ENCODE measurements at places on chromosomes 5 and 9.
A peak's percentile ranks its signal among the peaks of the same experiment; 100 is the strongest.

GRCh38 chr9:18490641-18491370, 16.9 kb downstream of the ADAMTSL1 start:
- no peak for DNase-seq

- no peak for DNase-seq
Measured at GRCh38 chr5:178407646-178408045, 175.0 kb upstream of the PHYKPL start.

DNA sequence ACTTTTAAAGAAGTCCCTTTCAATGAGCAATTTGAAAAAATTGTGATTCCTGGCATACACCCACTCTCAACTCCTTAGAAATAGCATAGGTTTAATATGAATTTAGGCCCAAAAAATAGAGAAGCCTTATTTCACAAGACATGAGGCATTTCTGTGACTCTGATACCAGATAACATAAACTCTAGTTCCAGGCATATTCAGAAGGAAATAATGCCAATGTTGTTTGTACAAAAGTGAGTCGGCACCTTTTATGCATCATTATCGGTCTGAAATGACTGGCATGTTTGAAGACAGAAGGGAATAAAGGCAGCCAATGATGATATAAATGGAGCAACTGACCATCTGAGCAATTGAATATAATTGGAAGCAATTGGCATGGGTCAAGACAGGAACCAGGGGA, 19.4 kb upstream of the RECK start:
- DNase-seq = no peak

DNA sequence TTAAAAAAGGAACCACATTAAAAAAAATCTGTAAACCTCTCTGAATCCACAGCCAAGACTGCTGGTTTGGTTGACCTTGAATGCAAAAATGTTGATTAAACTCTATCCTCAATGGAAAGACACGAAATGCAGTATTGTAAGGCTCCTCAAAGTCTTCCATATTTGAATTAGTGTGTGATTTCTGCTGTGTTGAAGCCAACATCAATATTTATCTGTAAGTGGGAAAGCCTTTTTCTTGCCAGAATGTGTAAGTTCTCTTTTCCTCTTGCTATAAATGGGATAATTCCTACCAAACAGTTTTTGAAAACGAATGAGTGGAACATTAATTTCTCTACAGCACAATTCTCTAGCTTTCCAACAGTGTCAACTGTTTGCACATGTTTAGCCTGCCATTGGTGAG, 422.1 kb upstream of the TNC start:
- DNase-seq = no peak

- DNase-seq = no peak
Measured at GRCh38 chr5:102115736-102116135, 180.3 kb downstream of the SLCO4C1 start.

- no peak for DNase-seq
Measured at GRCh38 chr5:7592910-7593309, 197.0 kb downstream of the ADCY2 start.

DNA sequence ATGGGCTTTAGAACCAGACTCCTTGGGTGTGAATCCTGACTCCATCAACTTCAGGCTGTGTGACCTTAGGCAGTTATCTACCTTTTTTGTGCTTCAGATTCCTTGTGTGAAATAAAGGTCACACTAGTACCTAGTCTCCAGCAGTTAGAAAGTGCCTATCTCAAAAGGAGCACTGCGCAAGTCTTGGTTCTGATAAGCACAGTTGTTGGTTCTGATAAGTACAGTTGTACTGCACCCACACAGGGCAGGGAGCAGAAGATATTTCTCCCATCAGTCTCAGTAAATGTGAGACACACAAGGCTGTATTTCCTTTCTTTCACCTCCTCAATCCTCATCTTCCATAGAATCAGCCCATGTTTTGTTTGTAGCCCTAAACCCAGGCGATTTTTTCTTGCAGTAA, 116.6 kb upstream of the DPYSL3 start:
- peak; percentile 90 for DNase-seq

DNA sequence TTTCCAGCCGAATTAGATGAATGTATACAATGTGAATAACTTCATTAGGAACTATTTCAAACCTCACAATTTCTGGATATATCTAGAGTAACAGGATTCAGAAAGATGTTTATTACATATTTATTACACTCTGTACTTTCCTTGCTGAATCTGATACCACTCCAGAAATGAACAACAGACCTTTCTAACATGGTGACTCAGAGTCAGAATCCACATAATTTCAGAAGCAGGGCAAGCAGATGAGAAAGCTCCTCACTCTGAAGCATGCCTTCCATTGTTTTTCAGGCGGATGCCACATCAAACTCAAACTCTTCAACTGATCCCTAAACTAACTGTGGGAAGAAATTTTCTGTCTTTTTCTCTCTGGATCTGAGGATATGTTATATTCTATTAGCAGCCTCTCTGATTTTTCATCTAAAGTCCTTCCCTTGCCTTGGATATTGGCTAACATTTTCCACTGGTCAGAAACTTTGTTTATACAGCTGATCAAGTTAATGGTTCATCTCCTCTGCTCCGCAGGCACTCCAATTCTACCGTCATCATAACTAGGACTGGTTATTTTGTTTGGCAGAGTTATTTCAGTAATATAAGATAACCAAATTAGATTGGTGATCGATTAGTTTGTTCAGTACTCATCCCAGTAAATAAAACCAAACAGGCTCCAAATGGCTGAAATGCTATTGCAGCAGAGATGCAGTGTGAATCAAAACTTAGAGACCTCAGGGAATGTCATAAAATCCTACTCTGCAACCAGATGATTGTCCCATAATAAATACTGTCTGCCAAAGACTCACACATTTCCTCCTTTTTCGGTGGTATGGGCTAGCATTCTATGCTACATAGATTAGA, 556.0 kb downstream of the EBF1 start:
- no peak for DNase-seq

DNA sequence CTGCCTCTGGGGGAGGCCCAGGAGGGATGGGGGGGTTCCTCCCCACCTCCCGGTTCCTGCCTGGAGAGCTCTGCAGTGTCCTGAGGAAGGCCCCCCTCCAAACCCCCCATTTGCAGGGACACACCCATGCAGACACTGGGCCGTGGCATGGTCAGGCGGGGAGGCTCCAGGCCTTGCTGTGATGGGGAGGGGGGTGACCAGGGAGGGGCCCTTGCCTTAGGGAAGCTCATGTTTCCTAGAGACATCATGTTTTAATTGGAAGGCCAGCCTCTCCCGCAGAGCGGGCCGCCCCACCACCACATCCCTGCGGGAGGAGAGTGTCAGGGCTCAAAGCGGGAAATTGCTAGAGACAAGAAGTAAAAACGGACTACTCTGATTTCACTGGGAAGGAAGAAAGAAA, 12.0 kb downstream of the PRRX2 start:
- no peak for DNase-seq

DNA sequence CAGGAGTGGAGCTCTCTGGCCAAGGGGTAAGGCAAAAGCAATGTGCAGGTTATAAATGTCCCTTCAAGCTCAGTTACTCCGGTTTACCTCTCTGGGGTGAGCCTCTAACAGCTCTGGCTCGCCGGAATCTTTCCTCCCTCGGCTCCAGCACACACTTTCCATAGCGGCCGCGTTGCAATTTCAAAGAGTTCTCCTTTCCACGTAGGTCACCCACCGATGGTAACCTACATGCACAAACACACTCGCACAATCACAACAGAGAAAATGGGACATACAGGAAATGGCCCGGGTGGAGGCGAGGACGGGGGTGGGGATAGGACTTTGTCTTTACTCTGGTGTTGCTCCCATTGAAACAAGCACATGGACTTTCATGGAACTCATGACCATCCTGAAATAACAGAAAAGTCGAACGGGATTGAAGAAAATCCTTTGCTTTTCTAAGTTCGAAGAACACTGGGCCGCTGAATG, 1.2 kb downstream of the LHFPL2 start:
- no peak for DNase-seq

GRCh38 chr9:107847978-107848964, 358.7 kb upstream of the KLF4 start:
- no peak for DNase-seq

GRCh38 chr5:117262572-117263131, 688.0 kb upstream of the SEMA6A start:
- no peak for DNase-seq

GRCh38 chr5:76542887-76543690, 80.1 kb downstream of the F2RL2 start:
- peak; percentile 82 for DNase-seq

GRCh38 chr5:167948251-167948650, 343.2 kb upstream of the WWC1 start:
- DNase-seq = no peak

- no peak for DNase-seq
Measured at GRCh38 chr9:77284616-77285015, 107.3 kb downstream of the VPS13A start.

GRCh38 chr5:172644711-172645110, 3.6 kb downstream of the NEURL1B start:
- no peak for DNase-seq

- no peak for DNase-seq
Measured at GRCh38 chr5:14397717-14398116, 183.9 kb upstream of the OTULINL start.

DNA sequence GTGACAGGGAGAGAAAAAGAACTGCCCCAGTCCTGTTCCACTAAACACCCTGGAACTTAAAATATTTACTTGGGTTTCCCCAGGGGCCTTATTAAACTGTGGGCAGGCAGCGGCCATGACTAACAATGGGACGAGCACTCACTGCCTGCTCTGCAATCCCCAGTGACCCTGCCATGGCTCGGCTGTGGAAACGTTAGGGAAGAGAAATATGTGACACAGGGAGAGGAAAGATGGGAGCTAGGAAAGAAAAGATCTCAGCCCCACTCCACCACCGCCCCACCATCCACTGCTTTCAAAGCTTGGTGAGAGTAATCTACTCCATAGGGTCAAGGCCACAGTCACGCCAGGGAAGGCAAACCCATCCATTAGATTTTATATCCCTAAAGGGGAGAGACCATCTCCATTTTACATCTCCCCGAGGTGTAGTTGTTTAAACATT, 117.6 kb downstream of the EFNA5 start:
- no peak for DNase-seq

GRCh38 chr9:74458832-74459231, 38.3 kb upstream of the RORB start:
- DNase-seq = no peak

GRCh38 chr5:139394123-139394653, 716 bp downstream of the PROB1 start:
- DNase-seq = peak; percentile 49

GRCh38 chr5:132102101-132102701, 28.6 kb downstream of the CSF2 start:
- no peak for DNase-seq

- no peak for DNase-seq
Measured at GRCh38 chr9:19799784-19800183, 10.9 kb upstream of the SLC24A2 start.

DNA sequence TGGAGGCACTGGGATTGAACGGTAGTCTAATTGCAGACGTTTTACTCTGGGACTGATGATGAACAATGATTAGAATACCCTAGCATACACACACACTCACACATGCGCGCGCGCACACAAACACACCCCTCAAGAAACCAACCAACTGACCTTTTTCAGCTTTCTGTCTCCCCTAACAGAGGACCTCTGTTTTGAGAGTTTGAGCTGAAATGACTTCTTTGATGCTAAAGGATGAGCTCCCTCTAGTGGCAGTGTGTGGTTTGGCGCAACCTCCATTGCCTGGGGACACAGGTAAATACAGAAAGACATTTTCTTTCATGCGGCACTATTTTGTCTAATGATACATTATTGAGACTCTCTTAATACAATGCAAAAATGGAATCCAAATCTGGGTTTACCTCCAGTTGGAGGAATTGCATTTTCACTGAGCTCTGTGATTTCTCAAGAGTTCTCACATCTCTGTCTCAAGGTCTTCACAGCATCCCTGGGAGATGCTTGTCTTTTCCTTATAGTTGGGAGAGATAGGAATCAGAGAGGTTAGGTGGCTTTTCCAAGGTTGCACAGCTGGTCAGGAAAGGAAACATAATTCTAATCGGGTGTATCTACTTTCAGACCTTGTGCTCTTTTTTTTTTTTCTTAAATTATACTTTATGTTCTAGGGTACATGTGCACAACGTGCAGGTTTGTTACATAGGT, 187.5 kb downstream of the TMEM38B start:
- DNase-seq = peak; percentile 61

- no peak for DNase-seq
Measured at GRCh38 chr5:149944666-149945065, at the start of gene PDE6A. Gene PDE6A, minus strand, starts transcription at chr5:149944793. Its CDS starts 120 bp downstream, at chr5:149944673.

DNA sequence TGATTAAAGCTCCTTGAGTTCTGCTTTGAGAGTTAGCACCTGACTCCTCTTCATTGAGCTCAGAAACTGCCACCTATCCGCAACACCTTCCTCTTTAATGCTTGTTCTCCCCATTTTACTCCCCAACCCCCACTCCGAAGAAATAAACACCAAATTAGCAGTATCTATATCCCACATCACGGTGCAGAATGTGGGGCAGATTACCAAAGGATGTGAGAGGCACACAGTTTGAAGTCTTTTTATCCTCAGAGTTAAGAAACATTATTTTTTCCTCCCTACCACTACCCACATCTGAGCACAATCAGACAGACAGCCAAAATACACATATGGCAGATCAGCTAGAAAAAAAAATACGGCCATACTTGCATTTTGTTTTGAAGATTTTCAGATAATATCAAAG, 26.1 kb upstream of the IL7R start:
- DNase-seq = no peak

DNA sequence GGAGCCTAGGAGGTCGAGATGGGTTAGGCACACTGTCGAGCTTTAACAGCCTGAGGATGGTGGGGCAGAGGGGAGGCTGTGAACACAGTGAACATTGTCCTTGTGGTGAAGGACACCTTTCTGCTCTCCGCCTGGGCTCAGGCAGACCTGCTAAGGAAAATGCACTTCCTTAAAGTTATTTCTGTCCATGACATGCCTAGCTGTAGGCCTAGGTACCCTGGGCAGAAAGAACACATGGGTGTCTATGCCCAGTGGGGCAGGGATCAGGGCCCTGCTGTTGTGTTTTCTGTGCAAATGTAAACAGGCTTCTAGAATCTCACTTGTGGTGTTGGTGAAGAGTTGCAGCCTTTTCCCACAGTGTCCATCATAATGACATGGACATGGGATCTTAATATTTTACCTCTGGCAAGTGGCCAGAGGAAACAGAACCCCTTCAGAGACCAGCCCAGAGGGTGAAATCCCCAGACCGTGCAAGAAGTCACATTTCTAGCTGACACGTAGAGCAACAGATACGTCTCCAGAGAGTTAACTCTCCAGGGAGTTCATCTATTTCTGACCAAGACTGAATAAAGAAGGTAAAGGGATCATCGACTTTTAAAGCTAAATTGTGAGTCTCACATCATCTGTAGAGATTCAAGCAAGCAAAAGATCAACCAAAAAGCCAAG, 79.2 kb downstream of the C9orf152 start:
- DNase-seq = no peak

DNA sequence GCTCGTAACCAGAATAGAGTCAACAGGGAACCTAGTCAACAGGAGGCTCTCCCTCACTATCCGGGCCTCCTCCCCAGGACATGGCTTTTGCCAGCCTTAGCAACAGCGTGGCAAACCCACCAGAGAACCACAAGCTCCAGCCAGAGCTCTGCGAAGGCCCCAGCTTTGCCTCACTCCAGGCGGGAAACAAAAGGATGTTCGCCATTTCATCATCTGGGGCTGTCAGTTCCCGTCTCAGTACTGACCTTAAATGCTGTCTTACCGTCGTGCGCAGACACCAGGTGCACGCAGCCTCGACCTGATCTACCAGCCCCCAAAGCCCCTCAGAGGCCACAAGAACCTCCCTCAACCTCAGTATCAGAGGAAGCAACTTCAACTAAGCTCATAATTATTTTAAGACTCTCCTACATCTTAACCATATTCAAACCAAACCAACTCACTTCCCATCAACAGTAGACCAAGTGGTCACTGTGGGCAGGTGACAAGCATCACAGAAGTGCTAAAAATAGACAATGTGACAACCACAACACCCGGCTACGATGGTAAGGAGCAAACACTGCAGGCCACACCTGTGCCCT, 71.4 kb downstream of the SEMA4D start:
- no peak for DNase-seq
